ENCODE measurements at places on chromosomes 4 and X.

- no peak for DNase-seq
Measured at GRCh38 chrX:40844471-40844870, 109.1 kb upstream of the MED14 start.

- DNase-seq = no peak
Measured at GRCh38 chrX:41108463-41109205, 23.4 kb downstream of the USP9X start.

- no peak for DNase-seq
Measured at GRCh38 chrX:149198980-149199732, 305.9 kb downstream of the IDS start.

- no peak for DNase-seq
Measured at GRCh38 chr4:152248347-152248746, 287.5 kb downstream of the FBXW7 start.

DNA sequence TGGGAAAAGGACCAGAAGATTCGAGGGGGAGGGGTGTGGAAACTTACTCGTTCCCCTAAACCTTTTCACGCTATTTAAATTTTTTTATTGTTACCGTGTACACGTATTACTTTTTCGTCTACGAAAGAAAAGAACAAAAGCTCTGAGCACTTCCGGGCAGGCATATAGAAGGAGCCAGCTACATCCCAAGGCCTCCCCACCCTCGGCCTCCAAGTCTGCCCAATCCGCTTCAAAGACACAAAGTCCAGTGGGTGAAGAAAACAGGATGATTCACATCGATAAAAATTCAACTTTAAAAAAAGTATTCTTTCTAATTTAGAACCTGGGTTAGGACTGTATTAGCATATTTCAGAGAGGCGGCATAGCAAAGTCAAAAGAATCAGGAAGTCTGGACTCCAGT lies 23.1 kb downstream of the SEL1L3 start:
- DNase-seq = no peak

- no peak for DNase-seq
Measured at GRCh38 chr4:137608085-137608484, 75.8 kb upstream of the PCDH18 start.

Data from NCI-H446 (cell line).